Natural killer cell (primary cell): ENCODE measurements at places on chromosomes 4 and X. TPM values are rescaled to one million over a fixed set of nuclear protein-coding genes. Genes with fewer than 3 reads are reported as not detected.

SPANXB1 gene
- not detected for total RNA-seq

FREM3 gene
- 0.07 TPM for total RNA-seq

TRIM75 gene
- total RNA-seq = not detected

MTTP gene
- not detected for total RNA-seq

GC gene
- not detected for total RNA-seq

APLN gene
- 0.07 TPM for total RNA-seq

ARHGAP6 gene
- 0.32 TPM for total RNA-seq

NAT8L gene
- not detected for total RNA-seq

F8A1 gene
- 12.4 TPM for total RNA-seq

L1CAM gene
- 0.23 TPM for total RNA-seq

EMCN gene
- not detected for total RNA-seq

SYTL5 gene
- not detected for total RNA-seq

STARD8 gene
- 1.1 TPM for total RNA-seq

PNMA6F gene
- total RNA-seq = not detected

ADH1A gene
- not detected for total RNA-seq

RIBC1 gene
- 2.1 TPM for total RNA-seq

VCX gene
- total RNA-seq = not detected

RTL3 gene
- not detected for total RNA-seq

TBX22 gene
- not detected for total RNA-seq

DUX4 gene
- total RNA-seq = not detected

SLITRK2 gene
- total RNA-seq = not detected

F8A3 gene
- 33.8 TPM for total RNA-seq

NELFA gene
- 47.6 TPM for total RNA-seq

KIAA1210 gene
- total RNA-seq = not detected

WAS gene
- 149 TPM for total RNA-seq

PROM1 gene
- not detected for total RNA-seq

BEX5 gene
- 1.8 TPM for total RNA-seq

TMPRSS11D gene
- total RNA-seq = not detected

POU3F4 gene
- total RNA-seq = not detected

INTS12 gene
- 19.4 TPM for total RNA-seq

SGMS2 gene
- 0.16 TPM for total RNA-seq

GAGE13 gene
- total RNA-seq = not detected

PASD1 gene
- not detected for total RNA-seq
